Astrocyte (in vitro differentiated cells and primary cell): ENCODE measurements at places on chromosomes 3 and 15. TPM values are rescaled to one million over a fixed set of nuclear protein-coding genes. Genes with fewer than 3 reads are reported as not detected.

- H3K4me1 ChIP-seq: peaks cover 8% of the 10 kb centered on the region
- no peak overlapping the region for H3K27ac ChIP-seq
- no peak for DNase-seq
- no peaks in the 10 kb centered on the region for H3K36me3 ChIP-seq
- H3K4me3 ChIP-seq: no peak overlapping the region
Measured at GRCh38 chr3:52892625-52893311, 4.6 kb downstream of the STIMATE start.

DNA sequence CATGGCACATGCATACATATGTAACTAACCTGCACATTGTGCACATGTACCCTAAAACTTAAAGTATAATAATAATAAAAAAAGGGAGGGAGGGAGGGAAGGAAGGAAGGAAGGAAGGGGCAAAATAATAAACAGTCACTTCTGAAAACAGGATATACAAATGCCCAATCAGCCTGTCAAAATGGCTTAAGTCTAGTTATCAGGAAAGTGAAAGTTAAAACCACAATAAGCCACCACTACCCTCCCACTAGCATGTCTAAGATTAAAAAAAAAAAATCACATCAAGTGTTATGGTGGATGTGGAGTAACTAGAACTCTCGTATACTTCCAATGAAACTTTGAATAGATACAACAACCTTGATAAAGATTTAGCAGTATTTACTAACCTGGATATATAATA lies 145.6 kb upstream of the GMNC start:
- no peak for DNase-seq
- H3K36me3 ChIP-seq: no peaks in the 10 kb centered on the region
- H3K4me1 ChIP-seq: no peaks in the 10 kb centered on the region
- no peak overlapping the region for H3K4me3 ChIP-seq
- no peak overlapping the region for H3K27ac ChIP-seq

The CHAC1 gene
- total RNA-seq: 55.9 and 70.8 TPM in 2 replicates

GRCh38 chr3:45793482-45794176 lies 2.7 kb downstream of the SLC6A20 start:
- H3K4me1 ChIP-seq: peaks cover 10% of the 10 kb centered on the region
- H3K27ac ChIP-seq: no peak overlapping the region
- DNase-seq: no peak
- H3K4me3 ChIP-seq: no peak overlapping the region

The ZNF717 gene
- 2.4 and 2.7 TPM in 2 replicates for total RNA-seq

The SAMMSON gene
- total RNA-seq: not detected in 2 replicates

DNA sequence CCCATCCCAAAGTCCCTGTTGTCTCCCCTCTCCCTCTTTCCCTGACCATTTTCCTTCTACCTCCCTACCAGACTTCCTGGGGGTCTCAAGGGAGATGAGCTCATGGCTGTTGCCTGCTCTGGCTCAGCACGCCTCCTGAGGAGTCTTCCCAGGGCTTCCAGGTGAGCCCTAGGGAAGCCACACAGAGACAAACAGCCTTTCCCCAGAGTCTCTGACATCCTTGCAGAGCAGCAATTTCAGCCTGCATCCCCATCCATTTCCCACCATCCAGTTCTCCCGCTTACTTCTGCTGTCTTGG lies 189.2 kb upstream of the LINGO1 start:
- H3K4me3 ChIP-seq: no peak overlapping the region
- H3K27ac ChIP-seq: no peak overlapping the region
- H3K36me3 ChIP-seq: no peaks in the 10 kb centered on the region
- no peaks in the 10 kb centered on the region for H3K4me1 ChIP-seq
- peaks cover 41% of the 10 kb centered on the region for H3K27me3 ChIP-seq
- DNase-seq: no peak

DNA sequence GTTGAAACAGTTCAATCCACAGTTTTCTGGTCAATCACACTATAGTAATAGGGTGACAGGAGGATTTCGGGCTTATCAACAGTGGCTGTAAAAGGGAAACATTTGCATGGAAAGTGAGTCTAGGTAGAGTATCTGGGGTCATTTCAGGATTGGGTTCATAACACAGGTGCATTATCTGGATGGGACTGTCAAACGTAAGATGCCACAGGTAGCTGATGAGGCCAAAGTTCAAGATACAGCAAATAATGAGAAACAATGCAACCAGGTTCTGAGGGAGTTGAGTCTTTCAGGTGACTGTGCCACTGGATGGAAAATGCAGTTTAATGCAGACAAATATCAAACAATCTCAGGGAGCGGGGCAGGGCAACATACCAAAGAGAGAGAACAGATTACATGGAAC lies 62.2 kb downstream of the WDR76 start:
- H3K4me1 ChIP-seq: no peaks in the 10 kb centered on the region
- no peak overlapping the region for H3K4me3 ChIP-seq
